Right hindlimb (tissue), 1 donor: ENCODE measurements at places on chromosomes 2 and 18.

- DNase-seq: peak; percentile 11
Measured at GRCh38 chr18:79486356-79487182, 90.8 kb downstream of the NFATC1 start.

- DNase-seq: no peak
Measured at GRCh38 chr18:63119647-63120046, 199.9 kb downstream of the BCL2 start.

DNA sequence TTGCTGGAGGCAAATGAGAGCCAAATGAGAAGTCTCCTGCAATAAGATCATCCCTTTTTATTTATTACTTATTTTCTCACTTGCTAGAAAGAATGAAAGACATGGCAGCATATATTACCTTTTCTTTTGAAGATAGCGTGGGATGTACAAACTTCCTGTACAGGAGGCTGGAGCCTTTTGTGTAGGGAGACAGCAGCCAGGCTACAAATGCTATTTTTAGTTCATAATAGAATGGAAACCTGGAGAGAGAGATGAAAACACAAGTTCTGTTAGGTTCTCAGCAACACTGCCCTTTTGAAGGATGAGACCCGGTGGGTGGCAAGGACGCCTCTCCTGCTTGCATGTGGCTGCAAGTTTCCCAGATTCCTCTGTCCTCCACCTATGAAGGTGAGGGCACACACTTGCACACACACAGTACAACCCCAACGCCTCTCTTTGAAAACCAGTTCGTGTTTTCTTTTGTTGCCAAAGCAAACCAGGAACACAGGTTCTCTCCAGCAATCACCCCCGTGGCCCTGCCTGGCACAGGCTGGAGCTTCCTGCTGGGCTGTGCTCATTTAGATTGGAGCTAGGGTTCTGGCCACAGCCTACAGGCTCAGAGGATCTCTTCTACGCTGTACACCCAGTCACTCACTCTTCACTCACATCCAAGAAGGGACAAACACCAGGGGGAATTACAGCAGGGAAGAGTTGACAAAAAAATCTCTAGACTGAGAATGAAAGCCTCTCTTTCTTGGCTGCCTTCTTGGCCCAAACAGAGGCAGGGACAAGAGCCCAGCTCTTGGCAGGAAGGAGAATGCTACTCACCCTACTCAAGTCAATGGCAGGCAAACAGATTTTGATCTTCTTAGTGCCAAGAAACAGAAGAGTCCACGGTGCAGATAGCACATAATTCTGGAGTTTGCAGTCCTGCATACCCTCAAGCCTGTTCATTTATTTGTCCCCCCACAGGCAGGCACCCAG lies 55.6 kb downstream of the MRPL35 start:
- DNase-seq: no peak

- no peak for DNase-seq
Measured at GRCh38 chr2:16247326-16248122, 307.2 kb downstream of the MYCN start.

- no peak for DNase-seq
Measured at GRCh38 chr2:127413782-127414637, 4.2 kb upstream of the PROC start.

- DNase-seq: no peak
Measured at GRCh38 chr18:13465124-13465446, 246.5 kb downstream of the LDLRAD4 start.

DNA sequence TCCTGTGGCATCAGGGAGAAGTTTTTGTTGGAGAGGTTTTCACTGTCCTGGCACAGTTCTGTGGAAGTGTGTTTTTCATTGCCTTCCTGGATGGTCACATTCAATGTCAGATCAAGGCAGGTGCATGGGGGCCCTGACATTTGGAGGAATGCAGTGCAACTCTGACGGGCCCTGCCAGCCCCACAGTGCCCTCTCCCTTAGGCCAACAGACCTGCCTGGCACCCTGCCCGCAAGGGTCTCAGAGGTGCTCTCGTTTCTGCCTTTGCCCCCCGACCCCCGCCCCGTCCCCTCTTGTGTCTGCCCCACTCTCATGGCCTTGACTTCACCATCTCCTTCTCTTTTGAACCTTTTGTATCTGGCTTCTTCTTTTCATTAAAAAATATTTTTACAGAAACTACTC lies 257.2 kb upstream of the HDAC4 start:
- DNase-seq: no peak

GRCh38 chr2:236404346-236404745 lies 140.1 kb upstream of the ASB18 start:
- DNase-seq: no peak

GRCh38 chr2:126253669-126254068 lies 402.3 kb upstream of the GYPC start:
- no peak for DNase-seq

GRCh38 chr2:84881581-84882413 lies 913 bp upstream of the TRABD2A start:
- peak; percentile 80 for DNase-seq

DNA sequence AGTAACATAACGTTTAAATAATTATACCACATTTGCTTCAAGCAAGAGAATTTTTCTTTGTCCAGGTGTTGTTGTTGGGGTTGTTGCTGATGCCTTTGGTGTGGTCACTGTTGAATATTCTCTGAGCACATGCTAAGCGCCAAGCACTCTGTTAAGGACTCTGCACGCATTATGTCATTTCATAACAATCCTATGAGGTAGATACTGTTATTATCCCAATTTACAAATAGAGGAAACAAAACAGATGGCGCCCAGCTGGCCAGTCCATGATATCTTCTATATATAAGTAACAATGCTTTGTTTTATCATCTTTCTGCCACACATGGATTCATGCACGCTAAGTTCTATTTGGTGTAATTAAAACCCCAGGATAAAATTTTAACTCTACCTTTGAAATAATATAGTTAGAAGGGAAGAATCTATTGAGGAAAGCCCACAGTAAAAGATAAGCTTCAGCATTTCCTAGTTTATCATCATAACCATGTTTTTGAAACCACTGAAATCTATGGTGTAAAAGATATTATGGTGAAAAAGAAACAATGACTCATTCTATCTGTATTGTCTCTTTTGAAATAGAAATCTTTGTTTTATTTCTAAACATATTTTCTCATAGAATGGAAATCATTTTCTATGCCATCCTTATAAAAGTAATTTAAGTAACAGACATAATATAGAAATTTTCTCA lies 199.7 kb downstream of the PID1 start:
- peak; percentile 42 for DNase-seq

GRCh38 chr2:43003702-43004101 lies 211.3 kb upstream of the HAAO start:
- DNase-seq: no peak

DNA sequence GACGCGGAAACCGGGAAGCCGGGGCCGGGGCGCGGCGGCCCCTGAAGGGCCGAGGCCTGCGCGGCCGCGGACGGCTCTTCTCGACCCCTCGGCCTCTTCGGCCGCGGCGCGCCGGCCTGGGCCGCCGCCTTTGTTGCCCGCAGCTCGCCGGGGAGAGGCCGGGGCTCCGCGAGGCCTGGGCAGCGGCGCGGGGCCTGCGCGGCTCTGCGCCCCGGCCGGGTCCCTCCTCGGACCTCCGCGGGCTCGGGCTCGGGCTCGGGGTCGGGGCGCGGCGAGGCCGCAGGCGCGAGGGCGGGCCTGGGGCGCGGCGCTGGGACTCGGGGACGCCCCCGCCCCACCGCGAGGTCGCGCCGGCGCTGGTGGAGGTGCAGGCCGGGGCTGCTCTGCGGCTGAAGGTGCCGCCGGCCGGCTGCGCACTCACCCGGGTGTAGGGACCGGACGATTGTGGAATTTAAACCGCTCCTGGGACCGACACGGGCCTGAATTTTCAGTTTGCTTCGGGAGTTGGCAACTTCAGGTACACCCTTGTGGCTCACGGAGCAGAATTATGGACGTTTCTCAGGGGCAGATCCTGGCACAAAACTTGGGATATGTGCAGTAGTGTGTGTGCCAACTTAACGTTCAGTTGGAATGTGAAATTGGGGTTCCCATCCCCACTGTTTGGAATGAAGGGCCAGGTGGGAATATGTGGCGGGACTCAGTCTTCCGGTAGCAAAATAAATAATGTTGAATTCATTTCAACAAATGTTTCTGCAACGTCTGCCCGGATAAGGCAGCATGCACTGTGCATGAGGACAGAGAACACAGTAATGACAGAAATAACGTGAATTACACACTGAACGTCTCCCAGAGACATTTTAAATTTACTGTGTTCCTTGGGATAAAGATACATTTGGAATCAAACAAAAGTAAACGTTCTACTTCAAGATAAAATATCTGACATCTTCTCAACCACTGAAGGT lies 787 bp downstream of the SOCS6 start:
- peak; percentile 65 for DNase-seq

DNA sequence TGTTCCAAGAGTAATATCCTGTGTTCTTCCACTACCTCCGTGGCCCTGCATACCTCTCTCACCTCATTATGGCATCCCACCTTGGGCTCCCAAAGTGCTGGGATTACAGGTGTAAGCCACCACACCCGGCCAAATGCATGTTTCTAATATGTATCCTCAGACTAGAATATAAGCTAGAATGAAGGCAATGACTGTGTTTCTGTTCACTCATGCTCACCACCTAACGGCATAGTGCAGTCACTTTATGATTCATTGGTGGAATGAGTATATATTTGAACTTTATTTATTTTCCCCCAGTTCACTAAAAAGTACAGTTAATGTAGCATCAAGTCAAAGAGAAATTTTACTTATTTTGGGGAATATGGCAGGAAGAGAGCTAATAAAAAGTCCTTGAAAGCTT lies 11.3 kb downstream of the PIGN start:
- DNase-seq: no peak

- no peak for DNase-seq
Measured at GRCh38 chr2:16952368-16952767, 286.7 kb upstream of the CYRIA start.

GRCh38 chr2:65443509-65444186 lies 11.2 kb upstream of the SPRED2 start:
- no peak for DNase-seq

DNA sequence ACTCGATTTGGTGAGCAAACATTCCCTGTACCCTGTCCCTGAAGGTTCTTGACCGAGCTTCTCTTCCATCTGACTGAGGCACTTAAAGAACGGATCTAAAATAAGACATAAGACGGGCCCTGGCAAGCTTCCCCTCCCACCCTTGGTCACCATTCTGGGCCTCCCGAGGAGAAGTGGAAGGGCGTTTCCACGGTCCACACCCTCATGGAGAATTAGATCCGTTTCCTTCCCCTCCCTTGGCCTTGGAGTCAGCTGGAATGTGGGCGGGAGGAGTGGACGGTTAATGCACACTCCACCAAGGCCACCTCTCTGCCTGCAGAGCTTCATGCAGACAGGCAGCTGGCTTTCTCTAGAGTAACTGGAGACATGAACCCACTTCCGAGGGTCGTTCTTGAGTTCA lies 257.3 kb upstream of the APCDD1 start:
- no peak for DNase-seq

- no peak for DNase-seq
Measured at GRCh38 chr18:63736876-63737275, 34.1 kb downstream of the SERPINB11 start.

DNA sequence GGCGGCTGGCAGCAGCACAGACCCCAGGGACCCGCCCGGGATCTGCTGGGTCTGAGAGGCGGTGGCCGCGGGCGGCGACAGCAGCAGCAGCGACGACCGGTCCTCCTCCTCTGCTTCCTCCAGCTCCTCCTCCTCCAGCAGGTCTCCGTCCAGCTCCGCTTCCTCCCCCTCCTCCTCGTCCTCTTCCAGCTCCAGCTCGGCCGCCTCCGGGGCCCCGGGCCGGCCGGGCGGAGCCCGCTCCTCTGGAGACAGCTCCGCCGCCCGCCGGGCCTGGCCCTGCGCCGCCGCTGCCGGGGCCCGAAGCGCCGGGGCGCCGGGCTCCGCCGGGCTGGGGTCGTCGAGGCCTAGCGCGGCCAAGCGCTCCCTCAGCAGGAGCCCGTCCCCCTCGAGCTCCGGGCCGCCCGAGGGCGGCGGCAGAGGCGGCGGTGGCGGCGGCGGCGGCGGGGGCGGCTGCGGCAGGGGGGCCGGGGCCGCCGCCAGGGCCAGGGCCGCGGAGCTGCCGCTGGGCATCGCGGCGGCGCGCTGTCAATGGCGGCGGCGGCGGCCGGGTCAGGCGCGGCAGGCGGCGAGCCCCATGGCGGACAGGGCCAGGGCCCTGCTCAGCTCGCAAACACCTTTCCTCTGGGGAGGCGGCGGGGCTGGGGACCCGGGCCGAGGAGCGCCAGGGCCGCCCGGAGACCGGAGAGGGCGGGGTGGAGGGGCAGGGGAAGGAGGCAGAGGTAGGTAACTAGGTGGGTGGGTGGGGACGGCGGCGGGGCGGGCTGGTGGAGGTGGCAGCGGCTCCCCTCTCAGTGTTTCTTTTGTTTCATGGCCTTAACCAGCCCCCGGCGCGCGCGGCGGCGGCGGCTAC lies 445 bp downstream of the MEX3C start:
- DNase-seq: peak; percentile 76

DNA sequence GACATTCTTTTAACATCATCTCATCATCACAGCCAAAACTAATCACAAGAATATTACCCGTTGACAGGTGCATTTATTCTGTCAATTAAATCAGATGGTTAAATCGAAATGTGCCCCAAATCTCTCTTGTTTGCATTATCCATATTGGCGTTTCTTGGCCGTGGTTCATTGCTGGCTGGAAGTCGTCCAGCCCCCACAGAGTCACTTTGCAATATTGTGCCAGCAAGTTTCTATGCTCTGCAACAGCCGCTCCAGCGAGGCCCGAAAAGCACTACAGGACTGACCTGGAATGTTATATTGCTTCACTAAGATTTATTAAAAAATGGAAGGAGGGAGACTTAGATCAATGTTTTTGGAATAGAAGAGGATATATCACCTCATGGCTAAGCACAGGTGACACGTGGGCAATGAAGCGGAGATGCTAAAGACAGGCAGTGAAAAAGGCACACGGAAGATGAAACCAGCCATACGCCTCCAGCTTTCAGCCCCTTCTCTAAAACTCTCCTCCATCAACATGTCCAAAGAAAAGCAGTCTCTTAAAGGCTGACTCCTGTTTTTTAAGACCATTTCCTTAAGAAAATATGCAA lies 176.8 kb upstream of the VRK2 start:
- DNase-seq: no peak

DNA sequence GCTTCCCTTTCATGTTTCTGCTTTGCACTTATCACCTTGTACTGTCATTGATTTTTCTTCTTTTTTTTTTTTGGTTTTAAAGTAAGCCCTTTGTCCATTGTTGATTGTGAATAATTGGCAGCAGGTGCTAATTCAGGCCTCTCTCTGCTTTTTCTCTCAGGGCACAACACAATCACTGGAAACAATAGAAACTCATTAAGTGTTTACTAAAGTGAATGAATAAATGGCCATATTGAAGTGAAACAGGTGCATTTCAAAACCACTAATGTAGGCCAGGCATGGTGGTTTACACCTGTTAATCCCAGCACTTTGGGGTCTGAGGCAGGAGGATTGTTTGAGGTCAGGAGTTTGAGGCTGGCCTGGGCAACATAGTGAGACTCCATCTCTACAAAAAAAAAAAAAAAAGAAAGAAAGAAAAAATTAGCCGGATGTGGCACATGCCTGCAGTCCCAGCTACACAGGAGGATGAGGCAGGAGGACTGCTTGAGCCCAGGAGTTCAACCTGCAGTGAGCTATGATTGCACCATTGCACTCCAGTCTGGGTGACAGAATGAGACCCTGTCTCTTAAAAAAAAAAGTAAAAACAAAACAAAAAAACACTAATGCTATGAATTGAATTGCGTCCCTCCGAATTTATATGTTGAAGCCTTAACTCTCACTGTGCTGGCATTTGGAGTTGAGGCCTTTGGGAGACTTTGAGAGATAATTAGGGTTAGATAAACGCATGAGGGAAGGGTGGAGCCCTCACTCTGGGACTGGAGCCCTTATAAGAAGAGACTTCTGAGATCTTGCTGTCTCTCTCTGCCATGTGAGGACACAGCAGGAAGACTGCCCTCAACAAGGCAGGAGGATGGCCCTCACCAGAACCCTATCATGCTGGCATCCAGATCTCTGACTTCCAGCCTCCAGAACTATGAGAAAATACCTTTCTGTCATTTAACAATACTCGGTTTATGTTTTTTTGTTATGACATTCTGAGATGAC lies 19.9 kb downstream of the SLC38A11 start:
- DNase-seq: no peak
